Stimulated activated CD4-positive, alpha-beta T cell treated with anti-CD3 and anti-CD28 coated beads, Interleukin-4, amount 100 ng/mL, for 1 hour (primary cell): ENCODE measurements at places on chromosomes 5 and 9.

GRCh38 chr5:122500245-122501088, 188.4 kb downstream of the SNCAIP start:
- DNase-seq: no peak

GRCh38 chr5:174698156-174698555, 26.2 kb upstream of the MSX2 start:
- DNase-seq: no peak

DNA sequence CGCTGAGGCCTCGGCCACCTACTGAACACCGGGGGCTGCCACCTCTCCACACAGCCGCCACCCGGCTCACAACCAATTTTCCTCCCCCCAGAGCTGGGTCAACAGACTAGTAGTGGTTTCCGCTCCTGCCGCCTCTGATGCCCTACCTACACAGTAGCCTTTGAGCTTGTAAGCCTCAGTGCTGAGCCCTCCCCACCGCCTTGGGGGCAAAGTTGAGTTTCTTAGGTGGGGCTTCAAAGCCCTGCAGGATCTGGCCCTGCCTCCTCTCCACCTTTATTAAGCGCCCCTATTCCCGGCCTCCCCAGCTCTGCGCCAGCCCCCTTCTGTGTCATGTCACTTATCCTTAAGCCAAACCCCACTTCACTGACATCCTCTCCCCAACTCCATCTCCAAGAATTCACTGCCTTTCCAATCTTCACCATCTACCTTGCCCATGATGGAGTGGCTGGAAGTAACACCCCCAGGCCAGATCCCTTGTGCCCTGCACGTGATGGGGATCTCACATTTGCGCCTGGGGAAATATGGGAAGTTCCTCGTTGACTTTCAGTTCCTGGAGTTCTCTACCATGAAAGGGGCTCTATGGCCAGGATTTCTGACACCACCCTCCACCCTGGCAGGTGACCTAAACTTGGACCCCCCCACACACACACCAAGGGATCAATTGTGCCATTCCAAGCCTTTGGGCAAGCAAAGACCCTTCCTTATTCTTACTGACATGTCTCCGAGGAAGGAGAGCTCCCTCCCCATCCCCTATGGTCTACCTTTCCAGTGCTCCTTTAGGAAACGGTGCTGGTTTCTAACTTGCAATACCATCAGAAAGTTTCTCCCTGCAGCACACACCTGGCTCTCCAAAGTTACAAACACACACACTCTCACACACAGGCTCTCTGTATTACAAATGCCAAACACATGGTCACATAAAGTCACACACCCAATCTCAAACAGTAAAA, 2.7 kb upstream of the CNTFR start:
- no peak for DNase-seq

GRCh38 chr9:33375841-33376321, 26.5 kb downstream of the AQP7 start:
- DNase-seq: no peak

DNA sequence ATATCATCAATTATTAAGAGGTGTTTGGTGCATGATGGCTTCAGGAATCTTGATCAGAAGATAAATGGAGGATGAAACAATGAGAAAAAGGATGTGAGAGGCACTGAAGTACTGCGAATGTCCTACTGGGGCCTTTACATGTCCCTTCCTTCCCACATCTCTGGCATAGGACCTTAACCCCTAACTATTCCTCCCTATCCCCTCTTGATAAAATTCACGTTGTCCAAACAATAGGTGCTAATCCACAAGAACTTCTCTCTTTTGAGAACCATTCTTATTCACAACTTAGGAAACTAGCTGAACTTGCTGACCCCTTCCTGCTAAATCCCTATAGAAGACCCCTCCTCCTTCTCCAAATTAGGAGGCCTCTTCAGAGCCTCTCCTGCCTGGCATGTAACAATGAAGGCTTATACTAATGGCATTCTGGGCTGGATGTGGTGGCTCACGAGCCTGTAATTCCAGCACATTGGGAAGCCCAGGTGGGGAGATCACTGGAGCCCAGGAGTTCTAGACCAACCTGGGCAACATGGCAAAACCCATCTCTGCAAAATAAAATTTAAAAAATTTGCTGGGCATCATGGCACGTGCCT, 276.5 kb upstream of the SMARCA2 start:
- DNase-seq: no peak

- no peak for DNase-seq
These were observed 5.7 kb downstream of the GALNT10 start for GRCh38 chr5:154196281-154196680.

- no peak for DNase-seq
These were observed 66.6 kb downstream of the SH3TC2 start for GRCh38 chr5:148996270-148996669.

- no peak for DNase-seq
These were observed 137.5 kb downstream of the AP3B1 start for GRCh38 chr5:78157001-78157400.

GRCh38 chr9:136441191-136441680, 1.6 kb upstream of the INPP5E start:
- no peak for DNase-seq

DNA sequence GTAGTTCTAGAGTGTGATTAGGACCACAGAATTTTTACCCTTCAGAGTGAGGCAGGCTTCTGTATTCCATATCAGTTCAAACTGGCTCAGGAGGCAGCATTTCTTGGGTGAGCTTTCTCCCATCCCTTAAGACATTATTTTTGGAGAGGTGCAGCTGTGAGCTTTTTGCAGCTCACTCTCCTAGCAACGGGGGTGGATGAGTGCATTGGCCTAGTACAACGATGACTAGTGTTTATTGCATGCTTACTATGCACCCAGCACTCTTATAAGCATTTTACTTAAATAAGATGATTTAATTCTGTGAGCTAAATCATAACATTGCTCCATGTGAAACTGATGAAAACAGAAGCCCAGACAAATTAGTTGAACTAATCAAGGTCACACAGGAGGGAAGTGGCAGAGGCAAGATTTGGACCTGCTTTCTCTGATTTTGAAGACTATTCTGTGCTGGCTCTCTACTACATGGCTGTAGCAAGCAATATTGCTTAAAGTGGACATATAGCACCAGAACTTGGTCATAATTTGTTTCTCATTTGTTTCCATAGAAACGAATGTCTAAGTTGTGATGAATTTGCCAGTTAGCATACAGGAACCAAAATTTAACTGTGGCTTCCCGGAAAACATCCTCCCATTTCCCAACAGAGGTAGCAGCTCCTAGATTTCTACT, 372.1 kb upstream of the RIOK2 start:
- DNase-seq: no peak

GRCh38 chr9:93649610-93650261, 73.4 kb downstream of the PHF2 start:
- DNase-seq: no peak

DNA sequence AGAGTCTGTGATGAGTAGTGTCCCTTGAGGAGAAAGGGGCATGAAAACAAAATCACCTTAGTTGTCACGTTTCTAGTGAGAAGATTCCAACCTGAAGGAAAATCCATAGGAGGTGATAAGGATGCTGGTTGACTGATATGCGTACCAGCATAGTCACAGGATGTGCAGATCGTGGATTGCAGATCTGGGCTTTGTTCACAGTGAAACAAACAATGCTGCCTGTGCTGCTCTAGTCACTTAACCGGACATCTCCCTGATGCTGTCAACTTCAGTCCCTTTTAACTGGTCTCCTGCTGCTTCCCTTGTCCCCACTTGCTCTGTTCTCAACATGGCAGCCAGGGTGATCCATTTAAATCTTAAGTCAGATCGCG, 89.7 kb downstream of the IQGAP2 start:
- no peak for DNase-seq

- no peak for DNase-seq
These were observed 353.3 kb upstream of the CD180 start for GRCh38 chr5:67549947-67550346.

- DNase-seq: no peak
These were observed 12.0 kb downstream of the RAB14 start for GRCh38 chr9:121189660-121190059.

- no peak for DNase-seq
These were observed 4.0 kb upstream of the NIPSNAP3A start for GRCh38 chr9:104743376-104743985.

DNA sequence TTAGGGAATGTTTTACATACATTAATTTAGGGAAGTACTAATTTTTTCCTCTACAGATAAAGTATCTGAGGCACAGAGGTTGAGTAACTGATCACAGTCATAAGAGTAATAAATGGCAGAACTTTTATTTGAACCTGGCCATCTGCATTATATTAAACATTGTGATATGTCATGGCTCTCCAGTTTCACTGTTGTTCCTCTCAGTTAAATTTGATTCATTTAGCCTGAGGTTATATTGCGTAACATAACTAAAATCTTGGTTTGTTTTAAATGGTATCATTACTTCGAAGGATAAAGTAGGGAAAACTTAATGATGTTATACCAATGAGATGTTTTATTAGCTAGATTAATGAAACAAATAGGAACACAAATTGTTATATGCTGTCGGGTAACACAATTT, 284.4 kb downstream of the KDM4C start:
- DNase-seq: no peak

GRCh38 chr9:35801328-35802128, 10.1 kb downstream of the NPR2 start:
- no peak for DNase-seq

DNA sequence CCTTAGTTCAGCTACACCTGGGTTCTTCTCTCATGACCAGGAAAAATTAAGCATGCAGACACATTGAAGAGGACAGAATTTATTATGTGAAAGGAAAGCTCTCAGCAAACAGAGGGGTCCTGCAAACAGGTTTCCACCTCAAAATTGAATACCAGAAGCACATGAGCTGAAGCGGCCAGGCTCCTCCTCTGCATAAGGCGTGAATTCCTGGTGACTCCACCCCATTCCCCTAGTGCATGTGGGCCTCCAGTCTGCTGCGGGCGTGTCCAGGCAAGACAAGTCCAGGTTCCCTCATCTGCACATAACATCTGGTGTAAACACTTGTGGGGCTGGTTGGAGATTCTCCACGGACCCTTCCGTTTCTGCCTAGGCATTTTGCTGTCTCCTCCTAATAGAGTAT, 1156.4 kb downstream of the FOXD4L5 start:
- no peak for DNase-seq

- no peak for DNase-seq
These were observed 1.2 kb downstream of the CORO2A start for GRCh38 chr9:98191181-98191608.

GRCh38 chr5:72470826-72471225, 36.4 kb downstream of the ZNF366 start:
- no peak for DNase-seq

GRCh38 chr9:135299651-135300345, 179.8 kb upstream of the PPP1R26 start:
- no peak for DNase-seq

DNA sequence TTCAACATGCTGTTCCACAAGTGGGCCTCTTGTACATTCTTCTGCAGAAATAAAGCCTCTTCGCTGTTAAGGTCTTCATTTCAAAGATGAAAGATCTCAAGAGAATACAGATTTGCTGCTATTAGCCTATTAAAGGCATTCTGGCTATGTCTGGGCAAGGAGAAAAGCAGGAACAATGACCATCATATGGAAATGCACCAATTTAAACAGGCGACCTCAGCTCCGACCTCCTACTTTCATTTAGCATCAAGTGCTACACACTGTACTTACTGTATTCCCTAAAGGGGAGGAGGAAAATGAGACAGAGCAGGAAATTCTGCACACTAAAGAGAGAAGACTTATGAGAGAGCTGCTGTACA, 64.8 kb downstream of the HABP4 start:
- DNase-seq: no peak

DNA sequence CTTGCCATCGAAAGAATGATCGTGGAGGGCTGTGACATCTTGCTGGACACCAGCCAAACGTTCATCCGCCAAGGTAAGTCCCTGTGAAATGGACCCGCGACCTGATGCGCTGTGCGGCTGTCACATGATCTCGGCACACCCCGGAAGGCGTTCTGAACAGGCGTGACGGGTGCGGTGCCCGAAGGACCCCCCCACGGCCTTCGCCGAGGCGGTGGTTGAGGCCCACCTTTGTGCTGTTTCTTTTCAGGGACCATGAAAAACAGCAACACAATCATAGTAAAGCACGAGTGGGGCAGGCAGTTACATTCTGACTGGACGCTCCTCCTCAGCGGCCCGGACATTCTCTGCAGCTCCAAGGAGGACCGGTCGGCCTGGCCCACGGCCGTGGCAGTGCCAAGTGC, 126.7 kb downstream of the RASGRF2 start:
- no peak for DNase-seq

GRCh38 chr5:131966551-131966950, 21.1 kb upstream of the MEIKIN start:
- DNase-seq: no peak

DNA sequence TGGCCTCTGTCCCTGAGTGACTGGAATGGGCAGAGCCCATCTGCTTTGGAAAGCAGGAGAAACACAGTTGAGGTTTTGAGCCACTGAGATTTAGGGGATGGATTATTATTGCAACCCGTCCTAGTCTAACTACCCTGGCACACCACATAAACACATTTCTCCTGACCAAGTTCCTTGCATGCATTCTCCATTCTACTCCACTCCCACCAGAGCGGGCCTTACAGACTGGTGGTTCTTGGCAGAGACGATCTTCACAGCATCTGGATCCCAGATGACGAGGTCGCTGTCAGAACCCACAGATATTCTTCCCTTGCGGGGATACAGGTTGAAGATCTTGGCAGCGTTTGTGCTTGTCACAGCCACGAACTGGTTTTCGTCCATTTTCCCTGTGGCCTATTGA, 111.0 kb downstream of the DPYSL3 start:
- DNase-seq: no peak
